Neural cell (in vitro differentiated cells): ENCODE measurements at places on chromosomes 2 and 18. TPM values are rescaled to one million over a fixed set of nuclear protein-coding genes. Genes with fewer than 3 reads are reported as not detected.

NFATC1 gene
- 0.37 TPM in 1 of 2 replicates, not detected in the other for polyA plus RNA-seq

ADGRF3 gene
- 0.12 and 0.42 TPM in 2 replicates for polyA plus RNA-seq

CCDC141 gene
- polyA plus RNA-seq = 0.27 and 0.34 TPM in 2 replicates

KIF5C gene
- 515 and 527 TPM in 2 replicates for polyA plus RNA-seq

ADAM23 gene
- polyA plus RNA-seq = 55.0 and 75.2 TPM in 2 replicates

CNGA3 gene
- 0.64 and 1.1 TPM in 2 replicates for polyA plus RNA-seq

SLC39A6 gene
- 260 and 298 TPM in 2 replicates for polyA plus RNA-seq

GALNT5 gene
- not detected in 2 replicates for polyA plus RNA-seq

TEX44 gene
- not detected in 2 replicates for polyA plus RNA-seq

CYRIA gene
- polyA plus RNA-seq = 64.0 and 67.0 TPM in 2 replicates

DCDC2C gene
- not detected in 2 replicates for polyA plus RNA-seq

GREB1 gene
- 17.2 and 24.5 TPM in 2 replicates for polyA plus RNA-seq

SMYD1 gene
- polyA plus RNA-seq = not detected in 2 replicates

ITGA4 gene
- 0.40 TPM in 1 of 2 replicates, not detected in the other for polyA plus RNA-seq

ABCG8 gene
- polyA plus RNA-seq = 0.05 TPM in 1 of 2 replicates, not detected in the other
